ENCODE measurements at places on chromosomes 5 and 9.

GRCh38 chr9:128635266-128636023, 21.2 kb downstream of the DYNC2I2 start:
- DNase-seq, result peak; percentile 99

- DNase-seq, result peak; percentile 91
Observed at GRCh38 chr5:131379723-131380122, 115.9 kb downstream of the CDC42SE2 start.

DNA sequence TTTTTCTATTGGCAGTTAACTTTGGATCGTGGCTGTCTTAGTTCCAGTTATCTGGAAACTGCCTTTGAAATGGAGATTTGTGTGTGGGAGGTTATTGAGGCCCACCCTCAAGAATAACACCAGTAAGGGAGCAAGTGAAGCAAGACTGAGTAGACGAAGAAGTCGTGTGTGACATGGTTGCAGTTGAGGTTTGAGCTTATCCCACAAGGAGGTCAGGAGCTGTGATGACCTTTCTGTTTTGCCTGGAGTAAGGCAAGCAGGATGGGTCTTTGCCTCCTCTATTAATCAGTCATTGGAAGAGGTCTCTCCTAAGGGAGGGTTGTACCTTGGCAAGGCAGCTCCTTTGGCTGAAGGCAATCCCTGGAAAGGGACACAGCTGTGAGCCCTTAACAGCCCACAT, 49.6 kb upstream of the CTXN3 start:
- DNase-seq, result no peak

DNA sequence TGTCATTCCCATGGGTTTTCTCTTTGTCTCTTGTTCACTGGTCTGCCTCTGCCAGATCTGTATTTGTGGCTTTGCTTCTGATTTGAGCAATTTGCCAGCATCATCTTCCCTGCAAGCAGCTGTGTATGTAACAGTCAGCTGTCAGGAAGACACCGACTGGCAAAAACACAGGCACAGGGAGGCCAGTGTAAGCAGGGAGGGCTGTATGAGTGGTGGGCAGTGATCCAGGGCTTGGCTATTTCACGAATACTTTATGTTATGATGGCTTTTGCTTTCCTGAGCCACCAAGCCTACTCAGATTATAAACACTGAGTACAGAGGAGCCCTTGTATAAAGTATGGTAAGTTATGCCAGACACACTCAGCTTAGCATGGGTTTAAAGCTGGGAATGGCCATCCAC, 11.6 kb downstream of the BNIP1 start:
- no peak for DNase-seq

DNA sequence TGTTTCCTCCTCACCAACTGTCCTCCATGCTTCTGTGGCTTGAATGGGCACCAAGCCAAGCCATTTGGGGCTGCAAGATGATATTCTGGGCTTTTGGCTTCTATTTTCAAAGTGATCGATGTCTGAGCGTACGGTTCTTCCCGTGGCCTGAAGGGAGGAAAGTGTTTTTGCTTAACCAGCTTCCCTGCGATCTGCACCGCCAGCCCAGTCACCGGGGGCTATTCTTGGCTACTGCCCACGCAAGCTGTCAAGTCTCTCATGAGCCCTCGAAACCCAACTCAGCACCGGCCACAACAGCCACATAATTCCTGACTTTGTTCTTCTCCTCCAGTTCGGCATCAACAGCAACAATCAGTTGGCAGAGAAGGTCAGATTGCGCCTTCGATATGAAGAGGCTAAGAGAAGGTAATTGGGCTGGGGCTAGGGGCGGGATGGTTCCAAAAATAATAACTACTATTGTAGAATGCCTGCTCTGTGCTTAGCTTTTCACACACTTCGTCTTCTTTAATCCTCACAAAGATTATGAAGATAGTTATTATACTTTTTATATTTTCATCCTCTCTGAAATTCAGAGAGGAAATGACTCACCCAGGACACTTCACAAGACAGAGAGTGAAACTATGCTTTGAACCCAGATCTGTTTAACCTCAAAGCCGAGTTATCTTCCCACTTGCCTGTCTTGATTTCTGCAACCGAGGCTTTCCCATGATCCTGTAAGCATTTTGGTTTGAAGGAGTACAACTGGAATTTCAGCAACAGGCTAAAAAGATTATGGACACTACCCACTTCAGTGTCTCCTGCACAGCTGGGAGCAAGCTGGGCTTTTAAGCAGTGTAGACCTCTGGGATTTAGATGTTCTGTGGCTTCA, 76.4 kb upstream of the RARS1 start:
- DNase-seq, result peak; percentile 69

GRCh38 chr5:140548300-140548688, 832 bp downstream of the EIF4EBP3 start:
- DNase-seq, result no peak

- peak; percentile 27 for DNase-seq
Observed at GRCh38 chr5:100840370-100840769, 62.7 kb downstream of the ST8SIA4 start.

Data from A172 (cell line).